NCI-H446 (cell line): ENCODE measurements at places on chromosomes 16 and 17.

DNA sequence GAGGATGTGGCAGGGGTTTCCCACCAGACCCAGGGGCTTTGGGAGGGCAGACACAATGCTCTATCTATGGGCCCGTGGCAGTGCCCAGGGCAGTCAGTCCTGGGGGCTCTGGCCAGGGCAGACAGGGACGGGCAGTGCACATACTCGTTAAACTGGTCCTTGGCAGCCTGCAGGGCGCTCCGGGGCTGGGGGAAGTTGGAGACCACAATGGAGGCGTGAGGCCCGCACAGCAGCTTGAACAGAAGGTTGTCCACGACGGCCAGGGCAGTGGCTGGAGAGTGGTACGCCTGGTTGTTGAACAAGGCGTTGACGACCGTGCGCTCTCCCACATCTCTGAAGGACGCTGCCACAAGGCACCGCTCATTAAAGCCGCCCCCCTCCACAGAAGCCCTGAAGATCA is 18.6 kb upstream of the RNPS1 start:
- no peak for DNase-seq

GRCh38 chr16:3961449-3961849 is 80.9 kb upstream of the CREBBP start:
- no peak for DNase-seq

DNA sequence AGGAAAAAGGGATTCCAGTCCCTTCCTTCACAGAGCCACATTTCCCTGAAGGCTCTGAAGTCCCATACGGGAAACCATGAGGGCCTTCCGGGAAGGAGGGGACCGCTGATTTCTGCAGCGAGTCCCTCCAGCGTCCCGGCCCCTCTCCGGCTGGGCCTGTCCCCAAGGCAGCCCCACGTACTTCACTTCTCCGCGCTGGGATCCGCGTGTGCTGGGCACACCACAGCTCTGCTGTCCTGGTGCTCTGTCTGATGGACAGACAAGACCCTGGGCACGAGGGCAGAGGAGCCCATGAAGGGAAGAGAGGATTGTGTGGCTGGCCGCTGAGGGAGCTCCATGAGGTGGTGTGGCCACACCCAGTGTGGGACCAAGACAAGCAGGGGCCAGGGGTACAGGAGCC is 57.1 kb downstream of the PRMT7 start:
- DNase-seq = no peak

- DNase-seq = no peak
These were observed 161.5 kb downstream of the C16orf78 start for GRCh38 chr16:49534901-49535610.

- DNase-seq = no peak
These were observed 144.0 kb upstream of the TBX2 start for GRCh38 chr17:61255647-61256046.

GRCh38 chr16:85789773-85790172 is 9.6 kb downstream of the EMC8 start:
- no peak for DNase-seq

DNA sequence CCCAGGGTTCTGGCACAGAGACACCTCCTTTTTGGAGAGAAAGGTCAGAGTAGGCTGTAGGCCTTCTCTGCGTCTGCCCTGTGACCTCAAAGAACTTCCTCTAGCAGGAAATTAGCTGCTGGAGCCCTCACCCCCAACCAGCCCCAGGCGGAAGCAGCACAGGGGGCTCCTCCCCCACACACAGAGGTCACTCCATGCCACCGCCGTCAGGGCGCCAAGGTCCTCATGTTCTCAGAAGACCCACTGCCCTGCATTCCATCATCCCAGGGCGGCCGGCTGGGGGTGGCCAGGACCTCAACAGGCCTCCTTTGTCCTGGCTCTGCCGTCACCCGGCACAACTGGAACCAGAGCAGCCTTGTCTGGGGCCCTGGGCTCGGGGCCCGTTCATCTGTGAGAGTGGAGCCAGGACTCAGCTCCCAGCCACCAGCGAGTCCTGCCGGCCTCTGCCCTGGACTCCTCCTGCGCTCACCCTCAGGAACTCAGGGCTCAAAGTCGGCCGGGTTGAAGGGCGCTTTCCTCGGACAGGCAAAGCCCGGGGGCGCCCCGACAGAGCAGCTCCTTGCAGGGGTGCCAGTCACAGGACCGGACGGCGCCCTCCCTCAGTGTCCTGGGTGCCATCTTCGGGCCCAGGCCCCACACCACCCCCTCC is 1.2 kb downstream of the TMC6 start:
- no peak for DNase-seq

DNA sequence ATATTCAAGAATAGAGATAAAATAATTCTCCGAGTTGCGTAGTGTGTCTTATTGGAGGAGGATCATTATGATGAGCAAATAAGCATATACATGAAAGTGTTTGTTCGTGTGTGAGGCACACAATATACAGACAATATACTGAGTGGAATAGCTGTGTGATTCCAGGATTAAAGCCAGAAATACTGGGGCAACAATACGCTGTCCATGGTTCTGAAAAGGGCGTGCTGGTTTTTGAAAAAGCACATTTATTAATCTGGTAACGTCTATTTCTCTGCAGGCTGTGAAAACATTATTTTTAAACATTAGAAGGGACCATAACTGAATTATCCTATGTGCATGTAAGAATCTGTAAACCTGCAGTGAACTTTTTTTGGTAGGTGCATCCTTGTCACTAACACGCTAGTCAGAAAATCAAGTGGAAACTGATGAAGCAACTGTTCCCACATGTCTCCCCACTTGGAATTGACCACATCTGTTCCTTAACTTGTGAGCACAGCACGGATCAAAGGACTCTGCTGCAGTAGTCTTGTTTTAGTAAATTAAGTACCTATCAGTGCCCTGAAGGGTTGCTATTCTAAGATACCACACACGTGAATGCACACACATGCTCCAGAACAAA is 346.0 kb downstream of the GRIN2A start:
- no peak for DNase-seq

DNA sequence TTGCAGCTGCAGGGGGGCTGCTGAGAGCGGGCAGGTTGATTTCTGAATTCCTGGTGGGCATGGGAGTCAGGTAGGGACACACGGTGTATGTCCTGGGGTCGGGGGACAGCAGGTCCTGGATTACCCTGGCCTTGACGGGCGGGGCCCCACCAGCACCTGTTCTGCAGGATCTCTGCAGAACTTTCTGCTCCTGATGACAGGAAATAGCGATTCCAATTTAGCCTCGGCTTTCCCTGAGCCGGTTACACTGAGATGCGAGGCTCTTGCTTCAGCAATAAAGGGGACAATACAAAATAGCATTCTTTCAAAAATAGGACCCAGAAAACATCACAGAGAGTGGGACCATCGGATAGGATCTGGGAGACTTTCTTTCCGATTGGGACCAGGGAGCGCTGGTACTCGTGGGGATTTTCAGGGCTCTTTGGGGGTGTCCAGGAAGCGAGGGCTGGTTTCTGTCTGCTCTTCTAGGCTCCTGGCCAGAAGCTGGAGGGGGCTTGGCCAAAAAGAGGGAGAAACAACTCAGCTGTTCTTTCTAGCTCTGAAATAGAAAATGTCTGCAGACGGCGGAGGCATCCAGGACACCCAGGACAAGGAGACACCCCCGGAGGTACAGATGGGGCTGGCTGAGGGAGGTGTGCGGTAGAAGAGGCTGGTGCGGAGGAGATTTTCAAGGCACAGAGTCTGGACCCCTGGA is 642 bp downstream of the ZNF205 start:
- no peak for DNase-seq

DNA sequence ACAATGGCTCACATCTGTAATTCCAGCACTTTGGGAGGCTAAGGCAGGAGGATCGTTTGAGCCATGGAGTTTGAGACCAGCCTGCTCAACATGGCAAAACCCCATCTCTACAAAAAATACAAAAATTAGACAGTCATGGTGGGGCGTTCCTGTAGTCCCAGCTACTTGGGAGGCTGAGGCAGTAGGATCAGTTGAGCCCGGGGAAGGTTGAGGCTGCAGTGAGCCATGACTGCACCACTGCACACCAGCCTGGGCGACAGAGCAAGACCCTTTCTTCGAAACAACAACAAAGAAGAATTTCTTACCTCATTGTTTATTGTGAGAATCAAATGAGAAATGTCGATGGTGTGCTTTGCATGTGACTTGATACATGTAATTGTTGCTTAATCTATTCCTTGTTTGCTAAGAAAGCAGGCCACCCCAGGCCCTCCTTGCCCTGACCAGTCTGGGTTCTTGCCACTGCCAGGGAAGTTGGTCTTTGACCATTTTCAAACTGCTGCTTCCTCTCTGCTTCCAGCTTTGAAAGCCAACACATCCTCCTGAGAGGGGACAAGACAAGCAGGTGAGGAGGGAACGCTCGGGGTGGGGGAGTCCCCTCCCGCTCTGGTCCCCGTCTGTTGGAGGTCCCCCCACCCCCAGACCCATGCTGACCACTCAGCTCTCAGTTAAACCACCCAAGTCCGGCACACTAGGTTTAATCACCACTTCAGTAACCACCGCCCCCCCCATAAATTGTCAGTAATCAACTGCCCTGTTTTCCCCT is 47.3 kb upstream of the CPNE2 start:
- DNase-seq = no peak

GRCh38 chr17:39939588-39940419 is 12.3 kb downstream of the LRRC3C start:
- no peak for DNase-seq

DNA sequence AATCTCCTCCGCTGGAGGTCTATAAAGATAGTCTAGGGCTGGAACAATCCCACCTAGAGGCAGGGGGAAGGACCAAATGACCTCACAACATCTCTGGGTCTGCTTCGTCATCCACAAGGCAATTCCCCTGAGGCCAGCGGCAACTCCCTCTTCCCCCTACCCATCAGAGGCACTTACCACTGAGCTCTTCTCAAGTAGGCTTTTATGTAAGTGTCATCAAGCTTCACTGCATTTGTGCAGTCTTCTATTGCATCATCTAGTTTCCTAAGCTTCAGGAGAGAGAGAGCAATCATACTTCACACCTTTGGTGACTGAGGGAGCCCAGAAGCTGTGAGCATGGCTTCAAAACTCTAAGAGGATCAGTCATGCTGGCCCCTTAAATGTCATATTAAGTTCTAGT is 21.0 kb downstream of the CNP start:
- no peak for DNase-seq

DNA sequence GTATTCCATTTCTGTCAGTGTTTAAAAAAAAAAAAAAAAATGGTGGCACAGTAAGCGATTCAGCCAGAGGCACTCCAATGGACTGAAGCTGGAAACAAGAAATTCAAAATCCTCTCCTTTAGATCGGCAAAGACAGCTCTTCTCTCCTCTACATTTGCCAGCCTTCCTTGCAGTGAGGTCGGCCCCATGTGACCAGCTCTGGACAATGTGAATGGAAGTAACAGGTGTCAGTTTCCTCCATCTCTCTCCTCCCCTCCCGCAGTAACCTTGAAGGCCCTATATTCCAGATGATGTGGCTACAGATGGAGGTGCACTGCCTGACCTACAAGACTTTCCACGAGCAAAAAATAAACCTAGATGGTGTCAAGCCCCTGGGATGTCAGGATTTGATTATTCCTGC is 15.0 kb downstream of the CUEDC1 start:
- no peak for DNase-seq

- DNase-seq = no peak
These were observed 27.2 kb downstream of the MAP2K4 start for GRCh38 chr17:12047681-12048376.

- DNase-seq = no peak
These were observed 86.6 kb upstream of the DNAH9 start for GRCh38 chr17:11511696-11512095.

DNA sequence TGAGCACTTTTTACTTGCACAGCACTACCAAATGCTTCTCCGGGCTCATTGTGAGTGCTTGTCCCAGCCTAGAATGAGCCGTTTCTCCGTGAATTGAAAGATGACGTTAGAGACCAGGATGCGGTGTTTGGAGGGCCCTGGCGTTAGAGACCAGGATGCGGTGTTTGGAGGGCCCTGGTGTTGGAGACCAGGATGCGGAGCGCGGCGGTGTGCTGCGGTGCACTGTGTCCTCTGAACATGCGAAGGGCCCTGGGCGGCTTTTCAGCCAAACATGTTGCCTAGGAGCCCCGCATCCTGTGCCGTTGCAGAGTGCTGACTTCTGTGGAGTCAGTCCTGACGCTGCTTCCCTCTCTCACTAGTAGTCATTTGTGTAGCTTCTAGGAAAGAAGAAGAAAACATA is 42.7 kb downstream of the BANP start:
- no peak for DNase-seq

DNA sequence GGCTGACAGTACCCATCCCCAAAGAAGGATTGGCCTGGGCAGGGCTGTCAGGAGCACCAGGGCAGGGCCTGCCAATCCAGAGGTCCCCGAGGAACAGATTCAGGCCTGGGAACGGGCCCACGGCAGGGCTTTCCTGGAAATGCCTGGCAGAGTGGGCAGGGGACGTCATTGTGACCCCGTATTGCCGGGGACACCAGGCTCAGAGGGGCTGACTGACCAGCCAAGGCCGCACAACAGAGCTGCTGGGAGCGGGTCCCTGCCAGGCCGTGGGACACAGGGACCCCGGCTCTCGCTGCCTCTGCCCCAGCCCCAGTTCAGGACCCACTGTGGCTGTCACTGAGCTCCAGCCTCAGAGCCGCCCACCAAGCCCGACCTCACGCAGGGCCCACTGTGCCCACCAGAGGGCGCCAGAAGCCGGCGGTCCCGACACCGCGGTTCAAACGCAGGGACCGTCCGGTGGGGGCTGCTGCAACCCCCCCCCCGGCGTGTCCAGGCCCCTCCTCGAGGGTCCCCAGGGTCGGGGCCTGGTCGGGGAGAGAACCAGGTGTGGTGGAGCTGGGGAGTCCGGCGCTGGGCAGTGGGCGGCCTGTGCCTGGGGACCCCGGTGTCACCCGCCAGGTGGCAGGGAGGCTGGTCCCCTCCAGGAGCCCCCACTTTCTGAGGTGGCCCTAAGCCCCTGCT is 15.2 kb upstream of the SSTR5 start:
- DNase-seq = peak; percentile 39

GRCh38 chr16:35296962-35297653 is 1837.7 kb downstream of the TP53TG3F start:
- no peak for DNase-seq

- no peak for DNase-seq
These were observed 118.4 kb upstream of the HSBP1 start for GRCh38 chr16:83689385-83689831.

GRCh38 chr16:2090481-2090776 is 42.6 kb downstream of the TSC2 start:
- DNase-seq = no peak

GRCh38 chr17:75273977-75274708 is 3.1 kb upstream of the MIF4GD start:
- DNase-seq = no peak

DNA sequence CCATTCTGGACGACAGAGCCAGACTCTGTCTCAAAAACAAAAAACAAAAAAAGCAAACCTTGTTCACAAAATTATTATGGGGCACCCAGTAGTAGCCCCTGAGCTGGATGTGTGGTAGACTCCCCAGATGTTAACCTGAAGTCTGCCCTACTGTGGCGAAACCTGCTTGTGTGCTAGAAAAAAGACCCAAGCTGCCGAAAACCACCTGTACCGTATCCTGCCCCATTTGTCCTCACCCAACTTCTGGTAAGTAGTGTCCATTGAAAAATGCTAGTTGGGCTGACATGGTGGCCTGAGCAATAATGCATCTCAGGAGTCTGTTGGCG is 9.1 kb downstream of the RMI2 start:
- no peak for DNase-seq

- no peak for DNase-seq
These were observed 1.9 kb upstream of the GAA start for GRCh38 chr17:80099291-80100034.
